Activated CD4-positive, alpha-beta T cell treated with anti-CD3 and anti-CD28 coated beads, Interleukin-2, amount 50 U/mL, for 1 hour (primary cell): ENCODE measurements at places on chromosomes 4 and X.

DNA sequence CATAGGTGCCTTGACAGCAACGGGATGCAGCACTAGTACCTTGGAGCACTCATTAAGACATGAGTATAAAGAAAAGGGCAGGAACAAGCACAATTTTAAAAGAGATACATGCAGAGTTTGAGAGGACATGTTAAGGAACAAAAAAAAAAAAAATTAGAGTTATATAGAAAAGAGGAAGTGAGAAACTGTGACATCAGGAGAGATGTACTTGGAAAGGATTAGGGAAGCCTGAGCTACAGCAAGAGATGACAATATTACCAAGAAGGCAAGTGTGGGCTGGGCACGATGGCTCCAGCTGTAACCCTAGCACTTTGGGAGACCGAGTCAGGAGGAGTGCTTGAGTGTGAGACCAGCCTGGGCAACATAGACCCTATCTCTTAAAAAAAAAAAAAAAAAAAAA lies 37.4 kb downstream of the GPR143 start:
- DNase-seq = no peak

GRCh38 chr4:72112514-72113156 lies 80.8 kb downstream of the NPFFR2 start:
- DNase-seq = no peak

DNA sequence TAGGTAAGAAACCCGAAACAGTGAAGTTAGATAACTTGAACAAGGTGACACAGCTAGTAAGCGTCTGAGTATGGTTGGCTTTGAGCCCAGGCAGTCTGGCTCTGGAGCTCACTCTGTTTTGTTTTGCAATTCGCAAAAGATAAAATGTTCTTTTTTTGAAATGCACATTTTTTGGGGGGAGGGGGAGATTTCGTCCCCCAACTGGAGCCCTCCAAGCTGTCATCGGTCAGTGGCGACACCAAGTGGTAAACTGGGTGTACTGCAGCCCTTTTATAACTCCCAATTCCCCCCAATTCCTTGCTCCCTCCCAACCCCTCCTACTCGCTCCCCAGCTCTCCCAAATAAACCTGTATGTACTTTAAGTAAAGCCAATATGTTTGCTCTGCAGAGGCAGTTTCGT lies 2.8 kb upstream of the CLCN5 start:
- DNase-seq = peak; percentile 8

GRCh38 chr4:142331646-142332045 lies 514.5 kb downstream of the INPP4B start:
- DNase-seq = no peak

GRCh38 chrX:53445977-53446376 lies 11.8 kb upstream of the HSD17B10 start:
- peak; percentile 43 for DNase-seq

GRCh38 chr4:94211861-94212260 lies 4.2 kb downstream of the SMARCAD1 start:
- DNase-seq = no peak

DNA sequence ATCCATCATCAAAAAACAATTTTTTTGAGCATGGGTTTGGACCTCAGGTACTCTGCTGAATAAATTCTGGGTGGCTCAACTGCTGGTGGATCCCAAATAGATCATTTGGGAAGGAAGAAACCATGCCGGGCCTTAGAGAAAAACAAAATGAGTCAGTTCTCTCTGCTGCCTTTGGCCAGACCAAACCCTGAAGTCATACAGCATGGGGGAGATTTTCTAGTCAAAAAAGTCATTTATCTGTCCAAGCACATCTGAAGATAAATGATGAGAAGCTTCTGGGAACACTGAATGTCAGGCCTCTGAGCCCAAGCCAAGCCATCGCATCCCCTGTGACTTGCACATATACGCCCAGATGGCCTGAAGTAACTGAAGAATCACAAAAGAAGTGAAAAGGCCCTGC lies 261.4 kb downstream of the DHX15 start:
- no peak for DNase-seq

DNA sequence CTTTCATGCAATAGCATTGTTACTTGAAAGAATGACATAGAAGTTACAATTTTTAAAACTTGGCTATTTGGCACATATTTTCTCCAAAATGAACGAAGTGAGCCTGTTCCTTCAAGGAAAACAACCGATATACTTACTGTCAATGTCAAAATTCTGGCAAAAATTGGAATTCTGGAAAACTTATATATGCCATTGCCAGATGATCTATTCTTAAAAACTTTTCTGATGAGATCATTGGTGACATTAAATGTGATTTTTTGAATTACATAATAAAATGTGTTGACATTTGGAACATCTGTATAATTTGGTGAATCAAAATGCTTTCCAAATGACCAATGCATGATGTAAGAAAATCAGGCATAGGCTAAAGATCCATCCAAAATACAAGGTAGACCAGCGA lies 209.0 kb downstream of the SCFD2 start:
- no peak for DNase-seq

DNA sequence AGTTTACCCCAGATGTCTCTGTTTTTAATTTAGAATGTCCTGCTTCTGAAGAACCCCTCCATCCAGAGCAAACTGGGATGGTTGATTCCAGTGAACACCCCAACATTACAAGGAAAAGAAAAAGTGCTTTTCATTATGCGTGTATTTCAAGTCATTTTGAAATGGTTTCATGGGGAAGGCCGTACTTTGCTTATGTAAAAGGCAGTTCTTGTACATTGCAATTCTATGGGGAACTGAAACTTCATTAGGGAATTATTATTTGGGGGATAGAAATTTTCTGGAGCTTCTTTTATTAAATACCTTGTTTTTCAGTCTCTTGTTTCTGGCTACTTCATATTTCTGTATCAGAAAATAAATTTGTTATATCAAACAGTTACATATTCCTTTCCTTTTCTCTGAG lies 96.9 kb upstream of the ZNF518B start:
- no peak for DNase-seq

DNA sequence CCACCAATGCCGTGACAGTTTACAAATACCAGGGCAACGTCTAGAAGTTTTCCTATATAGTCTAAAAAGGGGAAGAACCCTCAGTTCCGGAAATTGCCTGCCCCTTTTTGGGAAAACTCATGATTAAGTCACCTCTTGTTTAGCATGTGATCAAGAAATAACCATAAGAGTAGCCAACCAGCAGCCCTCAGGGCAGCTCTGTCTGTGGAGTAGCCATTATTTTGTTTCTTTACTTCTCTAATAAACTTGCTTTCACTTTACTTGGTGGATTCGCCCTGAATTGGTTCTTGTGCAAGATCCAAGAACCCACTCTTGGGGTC lies 20.0 kb upstream of the HOPX start:
- no peak for DNase-seq

DNA sequence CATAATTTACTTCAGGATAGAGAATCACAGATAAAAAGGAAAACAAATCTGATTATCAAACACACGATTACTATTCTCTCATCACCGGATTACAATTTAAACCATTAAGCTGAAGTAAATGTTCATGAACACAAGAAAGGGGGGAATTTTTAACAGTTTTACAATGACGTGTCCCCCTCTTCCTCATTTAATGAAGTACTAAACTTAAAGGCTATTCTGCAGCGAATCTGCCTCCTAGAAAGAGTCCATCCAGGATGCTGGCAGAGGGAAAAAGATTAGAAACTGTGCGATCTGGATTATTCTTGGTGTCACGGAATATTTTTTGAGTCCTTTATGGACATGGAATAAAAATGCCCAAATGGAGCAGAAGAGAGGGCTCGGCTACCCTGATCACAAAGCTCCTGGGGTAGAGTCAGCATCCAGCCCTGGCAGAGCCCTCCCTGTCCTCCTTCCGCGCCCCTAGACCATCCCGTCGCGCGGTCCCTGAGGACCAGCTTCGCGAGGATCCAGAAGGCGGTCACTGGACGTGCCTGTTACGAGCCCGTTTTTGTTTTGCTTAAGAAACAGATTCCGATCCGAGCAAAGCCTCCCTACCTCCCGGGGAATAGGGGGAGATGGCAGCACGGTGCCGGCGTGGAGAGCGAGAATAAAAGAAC lies 1.2 kb downstream of the ELF2 start:
- DNase-seq = no peak

- no peak for DNase-seq
Observed at GRCh38 chr4:139210486-139210885, 33.5 kb upstream of the ELF2 start.

DNA sequence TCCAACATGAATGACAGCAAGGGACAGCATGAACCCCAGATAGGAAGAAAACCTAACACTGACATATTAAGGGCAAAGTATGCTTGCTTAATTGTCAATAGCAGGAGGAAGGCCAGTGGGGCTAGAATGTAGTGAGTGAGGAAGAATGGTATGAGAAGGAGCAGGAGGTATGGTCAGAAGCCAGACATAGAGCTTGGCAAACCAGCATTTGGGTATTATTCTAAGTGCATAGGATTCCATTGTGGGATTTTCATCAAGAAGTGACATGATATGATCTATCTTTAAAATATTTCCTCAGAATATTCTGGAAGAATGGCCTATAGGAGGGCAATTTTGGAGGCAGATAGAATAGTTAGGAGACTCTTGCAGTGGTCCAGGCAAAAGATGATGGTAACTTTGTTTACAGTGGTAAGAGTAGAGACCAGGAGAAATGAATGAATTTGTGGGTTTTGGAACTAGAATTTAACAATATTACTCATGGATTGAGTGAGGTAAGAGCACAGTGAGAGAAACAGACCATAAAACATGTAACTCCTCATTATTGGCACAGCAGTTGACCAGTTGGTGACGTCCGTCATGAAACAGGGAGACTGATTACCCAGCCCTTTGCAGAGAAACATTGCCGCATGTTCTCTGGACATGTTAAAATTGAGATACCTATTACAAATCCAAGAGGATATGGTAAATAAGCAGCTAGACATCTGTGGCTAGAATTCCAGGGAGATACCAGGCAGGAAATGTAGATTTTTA lies 246.5 kb upstream of the HS3ST1 start:
- DNase-seq = no peak

DNA sequence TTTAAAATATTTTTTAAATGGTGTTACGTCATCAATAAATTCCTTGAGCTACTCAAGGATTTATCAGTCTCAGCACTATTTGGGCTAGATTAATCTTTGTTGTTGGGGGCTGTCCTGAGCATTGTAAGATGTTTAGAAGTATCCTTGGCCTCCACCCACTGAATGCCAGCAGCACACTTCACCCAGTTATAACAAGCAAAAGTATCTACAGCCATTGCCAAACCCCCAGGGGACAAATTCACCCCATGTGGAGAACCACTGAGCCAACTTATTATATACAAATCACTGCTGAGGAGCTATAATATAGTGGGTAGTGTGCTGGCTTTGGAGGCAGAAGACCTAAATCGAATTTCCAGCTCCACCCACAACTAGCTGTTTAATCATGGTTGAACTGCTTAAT lies 58.3 kb downstream of the ATP10D start:
- no peak for DNase-seq

- no peak for DNase-seq
Observed at GRCh38 chr4:58940167-58940566, 1830.0 kb upstream of the IGFBP7 start.

DNA sequence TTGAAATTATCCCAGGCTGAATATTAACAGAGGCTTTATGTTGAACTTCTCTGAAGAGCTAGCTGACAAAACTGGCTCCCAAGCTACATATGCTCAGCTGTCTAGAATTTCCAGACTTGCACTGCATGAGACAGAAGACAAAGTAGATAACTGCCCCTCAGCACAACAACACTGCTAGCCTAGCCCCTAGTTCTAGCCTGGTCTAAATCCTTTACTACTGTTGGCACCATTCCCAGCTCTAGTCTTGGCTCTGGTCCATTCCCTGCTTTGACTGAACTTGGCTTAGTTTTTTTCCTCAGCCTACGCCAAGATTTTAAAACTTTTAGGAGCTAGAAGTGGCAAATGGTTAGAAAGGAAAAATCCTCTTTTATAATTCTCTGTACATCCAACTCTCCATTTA lies 7.6 kb upstream of the OPHN1 start:
- no peak for DNase-seq

DNA sequence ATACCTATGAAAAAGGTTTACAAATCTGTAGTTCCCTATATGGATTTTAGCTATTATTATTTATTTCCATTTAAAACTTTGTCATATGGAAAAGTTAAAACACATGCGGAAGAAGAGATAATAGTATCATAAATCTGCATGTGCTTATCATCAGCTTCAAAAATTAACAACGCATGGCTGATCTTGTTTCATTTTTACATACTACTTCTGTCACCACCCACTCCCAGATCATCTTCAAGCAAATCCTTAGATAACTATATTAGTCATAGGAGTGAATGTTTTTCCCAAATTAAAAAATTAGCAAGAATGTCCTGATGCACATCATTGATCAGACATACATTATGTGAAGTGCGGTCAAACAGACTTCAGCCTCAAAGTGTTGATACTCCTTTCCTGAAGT lies 24.6 kb upstream of the MOB1B start:
- DNase-seq = no peak

DNA sequence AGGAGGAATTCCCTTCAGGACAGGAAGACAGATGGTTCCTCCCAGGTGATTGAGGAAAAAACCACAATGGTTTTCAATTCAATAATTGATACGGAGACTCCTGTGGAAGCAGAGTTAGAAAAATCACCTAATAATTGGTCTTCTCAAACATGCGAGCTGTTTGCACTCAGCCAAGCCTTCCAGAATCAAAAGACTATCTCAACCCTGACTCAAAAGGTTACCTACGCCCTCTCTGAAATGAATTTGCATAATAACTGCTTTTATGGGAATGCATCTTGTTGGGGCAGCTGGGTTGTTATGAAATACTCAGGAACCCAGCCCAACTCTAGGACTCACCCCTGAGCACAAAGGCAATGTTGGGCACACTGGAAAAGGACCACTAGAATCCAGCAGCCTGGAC lies 66.9 kb upstream of the ARSJ start:
- no peak for DNase-seq

- no peak for DNase-seq
Observed at GRCh38 chrX:66030505-66031317, 9.2 kb downstream of the VSIG4 start.

GRCh38 chr4:99104153-99104552 lies 15.6 kb upstream of the ADH5 start:
- DNase-seq = no peak

DNA sequence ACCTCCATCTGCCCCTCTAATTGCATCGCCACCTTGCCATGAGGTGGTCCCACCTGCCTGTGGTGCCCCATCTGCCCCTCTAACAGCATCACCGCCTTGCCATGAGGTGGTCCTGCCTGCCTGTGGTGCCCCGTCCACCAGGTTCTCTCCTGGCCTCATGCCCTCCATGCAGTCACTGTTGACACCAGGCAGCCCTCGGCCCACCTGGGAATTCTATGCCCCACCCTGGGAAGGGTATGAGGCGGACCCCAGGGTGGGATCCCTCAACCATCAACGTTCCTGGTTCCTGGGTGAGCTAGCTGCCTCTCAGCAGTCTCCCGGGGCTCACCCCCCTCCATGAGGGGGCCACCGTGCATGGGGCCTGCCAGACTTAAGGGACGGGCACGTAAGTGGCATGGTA lies 38.9 kb downstream of the ACOX3 start:
- DNase-seq = no peak

DNA sequence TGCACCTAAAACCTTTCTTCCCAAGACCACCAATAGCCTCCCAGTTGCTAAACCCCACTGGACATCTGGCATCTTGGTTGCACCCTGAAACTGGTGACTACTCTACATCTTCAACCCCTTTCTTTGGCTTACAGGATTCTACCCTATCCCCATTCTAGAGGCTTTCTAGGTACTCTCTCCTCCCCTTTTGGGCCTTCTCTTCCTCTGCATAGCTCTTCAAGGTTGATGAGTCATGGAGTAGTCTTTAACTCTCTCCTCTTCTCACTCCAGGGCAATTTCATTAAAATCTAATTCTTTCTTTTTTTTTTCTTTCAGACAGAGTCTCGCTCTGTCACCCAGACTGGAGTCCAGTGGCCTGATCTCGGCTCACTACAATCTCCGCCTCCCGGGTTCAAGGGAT lies 16.8 kb downstream of the APOO start:
- no peak for DNase-seq
